ENCODE measurements at places on chromosomes 3 and 15.

DNA sequence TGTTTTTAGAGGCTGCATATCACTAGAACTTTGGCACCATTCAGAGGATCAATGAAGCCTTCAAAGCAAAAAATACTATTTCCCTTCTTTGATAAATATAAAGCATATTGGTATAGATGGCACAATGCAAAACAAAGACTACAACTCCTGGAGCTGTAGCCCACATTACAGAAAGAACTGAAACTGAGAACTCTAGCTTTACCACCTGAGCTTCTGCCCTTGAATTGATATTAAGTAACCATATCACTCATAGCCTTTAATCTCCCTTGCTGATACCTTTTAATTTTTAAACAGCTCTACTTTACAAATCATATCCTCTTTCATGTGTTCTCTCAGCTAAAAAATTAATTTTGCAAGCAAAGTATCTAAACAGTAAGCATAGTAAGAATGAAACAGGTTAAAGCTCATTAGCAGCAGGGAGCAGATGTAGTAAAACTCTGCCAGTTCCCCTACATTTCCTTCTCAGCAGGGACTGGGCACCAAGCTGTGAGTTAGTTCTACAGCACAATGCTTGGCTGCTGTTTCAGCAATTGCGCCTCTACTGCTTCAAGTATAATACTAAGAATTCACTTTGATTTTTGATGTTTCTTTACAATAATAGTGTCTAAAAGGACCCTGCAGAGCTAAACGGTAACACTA is 97.9 kb upstream of the NANOGP8 start:
- no peak for DNase-seq

- no peak for DNase-seq
Measured at GRCh38 chr15:34179234-34179633, 30.7 kb downstream of the KATNBL1 start.

GRCh38 chr3:148459931-148460513 is 237.7 kb upstream of the AGTR1 start:
- no peak for DNase-seq

- no peak for DNase-seq
Measured at GRCh38 chr3:45630325-45630724, 35.8 kb downstream of the LIMD1 start.
